ENCODE measurements at places on chromosomes 2 and 18.

DNA sequence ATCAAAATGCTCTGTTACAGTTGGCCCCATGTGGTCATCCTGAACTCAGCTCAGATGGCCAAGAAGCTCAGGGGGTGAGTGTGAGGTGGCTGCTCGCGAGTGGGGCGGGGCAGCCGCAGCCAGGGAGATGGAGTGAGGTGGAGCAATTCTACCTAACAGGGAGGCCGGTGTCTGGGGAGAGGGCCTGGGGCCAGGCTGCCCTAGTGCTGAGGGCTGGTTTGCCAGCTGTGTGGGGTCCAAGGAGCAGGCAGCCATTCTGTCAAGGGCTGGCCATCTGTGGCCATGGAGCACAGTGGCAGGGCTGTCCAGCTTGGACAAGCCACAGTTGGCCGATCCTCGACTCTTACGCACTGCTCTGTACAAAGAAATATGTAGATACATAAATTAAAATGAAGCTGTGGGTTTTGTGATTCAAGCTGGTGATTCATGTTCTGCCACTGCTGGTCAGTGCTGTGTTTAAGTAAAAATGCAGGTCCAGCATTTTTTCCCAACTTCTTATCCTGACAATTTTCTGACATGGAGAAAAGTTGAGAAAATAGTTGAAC is 82.1 kb downstream of the HS6ST1 start:
- DNase-seq, result no peak

- DNase-seq, result no peak
These were observed 178.1 kb upstream of the FSHR start for GRCh38 chr2:49332415-49332814.

- DNase-seq, result no peak
These were observed 798.5 kb downstream of the SATB2 start for GRCh38 chr2:198659096-198659870.

DNA sequence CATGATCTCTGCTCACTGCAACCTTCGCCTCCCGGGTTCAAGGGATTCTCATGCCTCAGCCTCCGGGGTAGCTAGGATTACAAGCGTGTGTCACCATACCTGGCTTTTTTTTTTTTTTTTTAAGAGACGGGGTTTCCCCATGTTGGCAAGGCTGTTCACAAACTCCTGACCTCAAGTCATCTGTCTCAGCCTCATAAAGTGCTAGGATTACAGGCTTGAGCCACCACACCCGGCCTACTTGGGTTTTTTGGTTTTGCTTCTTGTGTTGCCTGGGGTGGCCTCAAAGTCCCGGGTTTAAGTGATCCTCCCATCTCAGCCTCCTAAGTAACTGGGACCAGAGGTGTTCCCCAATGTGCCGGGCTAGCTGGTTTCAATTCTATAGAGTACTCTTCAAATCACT is 64.6 kb downstream of the NAPG start:
- no peak for DNase-seq

DNA sequence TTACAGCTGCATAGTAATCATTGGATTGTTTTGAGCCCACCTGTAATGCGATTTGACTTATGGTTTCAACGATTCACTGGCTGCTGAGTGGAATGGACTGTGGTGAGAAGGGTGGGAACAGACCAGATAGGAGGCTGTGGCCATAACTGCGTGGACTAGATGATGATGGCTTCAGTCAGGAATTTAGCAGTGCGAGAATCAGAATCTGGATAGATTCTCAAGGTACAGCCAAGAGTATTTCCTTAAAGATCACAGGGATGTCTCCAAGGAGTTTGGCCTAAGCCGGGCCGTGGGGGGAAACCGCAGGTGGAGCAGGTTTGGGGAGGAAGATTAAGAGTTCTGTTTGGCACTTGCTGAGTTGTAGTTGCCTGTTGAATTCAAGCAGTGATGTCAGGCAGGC is 44.0 kb upstream of the CHMP1B start:
- DNase-seq, result no peak

All from HAP-1 (cell line).